ENCODE measurements at places on chromosomes 3 and 15.

DNA sequence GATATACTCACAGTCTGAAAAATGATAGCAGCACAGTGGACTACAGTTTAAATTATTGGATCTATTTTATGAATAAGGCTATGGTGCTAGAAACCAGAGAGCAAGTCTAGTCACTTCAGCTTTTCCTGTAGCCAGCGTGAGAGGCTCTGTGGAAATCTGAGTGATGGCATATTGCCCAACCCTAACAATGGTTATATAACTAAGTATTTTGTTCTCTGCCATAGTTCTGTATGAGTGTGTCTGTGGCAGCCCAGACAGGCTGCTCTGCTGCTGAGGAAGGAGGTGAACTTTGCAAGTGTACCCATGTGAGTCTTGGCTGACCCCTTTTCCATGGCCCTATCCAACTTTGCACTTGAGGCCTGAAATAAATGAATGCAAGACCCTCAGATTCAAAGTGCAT, 105.7 kb downstream of the LRTM1 start:
- DNase-seq = peak; percentile 14

GRCh38 chr3:177229791-177230190, 32.5 kb upstream of the TBL1XR1 start:
- no peak for DNase-seq

GRCh38 chr3:115761927-115762305, 138.6 kb downstream of the GAP43 start:
- DNase-seq = no peak

DNA sequence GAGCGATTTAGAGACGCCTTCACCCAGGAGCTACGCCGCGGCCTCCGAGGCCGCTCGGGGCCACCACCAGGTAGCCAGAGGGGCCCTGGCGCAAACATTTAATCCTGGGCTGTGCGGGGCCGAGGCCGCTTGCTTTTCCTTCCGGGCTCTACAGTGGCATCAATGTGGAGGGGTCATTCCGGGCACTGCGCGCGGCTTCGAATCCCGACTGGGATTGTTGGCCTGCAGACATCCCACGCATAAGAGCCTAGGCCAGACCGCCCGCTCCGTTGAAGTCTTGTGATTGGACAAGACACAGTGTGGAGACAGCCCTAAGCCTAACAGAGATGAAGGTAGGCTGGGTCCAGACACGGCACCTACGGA, 568 bp upstream of the NCBP2 start:
- DNase-seq = no peak

DNA sequence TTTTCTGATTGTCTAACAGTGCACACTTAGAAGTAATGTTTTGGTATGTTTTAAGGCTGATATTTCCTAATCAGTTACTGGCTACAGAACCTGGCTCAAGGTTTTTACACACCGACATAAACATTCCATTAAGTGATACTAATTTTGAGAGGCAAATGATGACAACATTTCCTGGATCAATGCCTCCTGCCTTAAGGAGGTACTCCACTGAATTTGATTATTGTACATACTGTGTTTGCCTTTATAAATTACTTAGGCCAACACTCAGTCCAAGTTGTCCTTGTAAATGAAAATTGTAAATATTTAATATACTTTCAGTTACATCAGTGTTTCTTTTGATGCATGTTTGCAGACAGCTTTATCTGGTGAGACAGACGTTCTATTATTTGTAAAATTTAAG, 24.2 kb upstream of the LXN start:
- peak; percentile 43 for DNase-seq

GRCh38 chr3:137692803-137693431, 71.2 kb upstream of the SOX14 start:
- peak; percentile 22 for DNase-seq

DNA sequence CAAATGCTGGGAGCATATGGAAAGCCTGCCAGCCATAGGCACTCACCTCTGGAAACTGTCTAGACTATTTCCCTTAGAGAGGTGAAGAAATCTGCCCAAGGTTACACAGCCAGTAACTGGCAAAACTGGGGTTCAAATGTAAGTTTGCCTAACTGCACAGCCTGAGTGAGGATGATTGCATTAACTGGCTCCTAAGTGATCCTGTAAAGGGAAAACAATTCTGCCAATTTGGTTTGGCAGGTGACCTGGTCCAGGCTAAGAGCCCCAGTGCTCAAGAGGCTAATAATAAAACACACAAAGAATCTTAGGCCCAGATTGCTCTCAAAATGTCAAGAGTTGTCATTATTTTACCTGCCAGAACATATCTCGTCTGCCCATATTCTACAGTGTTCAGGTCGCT, 43.9 kb upstream of the SPRED1 start:
- no peak for DNase-seq

GRCh38 chr3:44529927-44530326, 25.1 kb upstream of the ZKSCAN7 start:
- peak; percentile 18 for DNase-seq

DNA sequence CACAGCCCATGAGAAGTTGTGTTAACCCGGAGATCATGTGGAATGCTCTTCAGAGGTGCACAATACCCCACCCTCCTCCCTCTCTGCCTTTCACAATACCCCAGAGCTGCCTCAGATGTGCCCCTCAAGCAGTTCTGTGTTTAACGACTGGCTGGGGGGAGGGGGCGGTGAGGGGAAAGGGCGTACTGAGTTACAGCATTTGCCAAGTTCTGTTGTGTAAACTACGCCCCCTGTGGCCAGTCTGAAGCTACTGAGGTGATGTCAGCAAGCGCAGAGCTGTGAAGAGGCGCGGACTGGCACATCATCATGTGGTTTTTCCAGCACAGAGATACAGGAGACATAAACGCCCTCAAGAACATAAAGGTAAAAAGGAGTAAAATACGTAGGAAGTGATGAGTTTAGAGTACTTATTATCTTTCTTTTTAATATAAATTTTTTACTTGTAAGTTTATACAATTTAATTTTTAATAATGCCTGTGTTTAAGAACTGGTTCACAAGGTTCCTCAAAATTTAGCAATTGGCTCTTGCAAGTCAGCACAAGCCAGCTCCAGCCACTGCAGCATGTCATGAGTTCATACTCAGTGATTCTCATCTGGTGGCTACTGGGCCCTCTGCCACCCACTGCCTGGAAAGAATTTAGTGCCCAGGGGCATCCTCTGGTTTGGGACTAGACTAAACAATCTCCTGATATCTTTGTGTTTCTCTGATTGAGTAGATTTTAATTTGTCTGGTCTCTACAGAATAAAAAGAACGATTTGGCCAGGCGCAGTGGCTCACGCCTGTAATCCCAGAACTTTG, 1.7 kb downstream of the EPB42 start:
- peak; percentile 48 for DNase-seq

- DNase-seq = no peak
Measured at GRCh38 chr3:168314166-168314565, 218.4 kb upstream of the GOLIM4 start.
